ENCODE measurements at places on chromosomes 13 and 19.
A peak's percentile ranks its signal among the peaks of the same experiment; 100 is the strongest.

DNA sequence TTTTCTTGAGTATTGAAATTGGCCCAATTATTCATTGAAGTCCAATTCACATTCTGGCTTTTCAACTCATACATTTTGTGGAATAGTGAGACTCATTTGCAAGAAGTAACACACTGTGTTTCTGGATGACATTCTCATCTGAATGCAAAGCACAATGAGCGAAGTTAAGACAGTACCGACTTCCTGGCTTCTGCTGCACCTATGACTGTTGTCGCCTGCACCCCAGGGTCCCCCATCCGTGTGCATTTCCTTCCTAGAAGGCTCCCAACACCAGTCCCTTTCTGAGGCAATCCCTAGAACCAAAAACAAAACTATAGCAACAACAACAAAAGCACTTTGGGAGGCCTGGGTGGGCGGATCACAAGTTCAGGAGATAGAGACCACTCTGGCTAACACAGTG is 183.3 kb downstream of the SHISA2 start:
- no peak for DNase-seq

GRCh38 chr13:20161275-20161950 is 561 bp upstream of the GJA3 start:
- DNase-seq = peak; percentile 42

DNA sequence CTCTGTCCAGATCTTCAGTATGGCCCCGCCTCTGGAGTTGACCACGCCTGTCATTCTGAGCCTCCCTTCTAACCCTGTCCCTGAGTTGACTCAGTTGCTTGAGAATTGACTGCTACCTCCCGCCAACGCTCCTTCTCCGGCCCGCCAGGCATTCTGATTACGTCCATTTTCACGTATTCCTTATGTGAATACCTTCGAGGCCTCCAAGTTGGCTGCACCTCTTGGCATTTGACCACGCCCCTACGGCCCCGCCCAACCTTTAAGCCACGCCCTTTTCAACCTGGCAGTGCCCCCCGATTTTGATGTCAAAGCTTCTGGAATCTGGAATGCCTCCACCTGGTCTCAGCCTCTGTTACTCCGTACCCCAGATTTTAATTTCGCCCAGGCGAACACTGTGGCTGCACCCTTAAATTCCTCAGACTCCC is 1.7 kb upstream of the EML2 start:
- DNase-seq = peak; percentile 46

- no peak for DNase-seq
Observed at GRCh38 chr13:47553329-47553977, 447.6 kb downstream of the SUCLA2 start.

GRCh38 chr13:35856084-35856483 is 275.1 kb downstream of the DCLK1 start:
- no peak for DNase-seq

DNA sequence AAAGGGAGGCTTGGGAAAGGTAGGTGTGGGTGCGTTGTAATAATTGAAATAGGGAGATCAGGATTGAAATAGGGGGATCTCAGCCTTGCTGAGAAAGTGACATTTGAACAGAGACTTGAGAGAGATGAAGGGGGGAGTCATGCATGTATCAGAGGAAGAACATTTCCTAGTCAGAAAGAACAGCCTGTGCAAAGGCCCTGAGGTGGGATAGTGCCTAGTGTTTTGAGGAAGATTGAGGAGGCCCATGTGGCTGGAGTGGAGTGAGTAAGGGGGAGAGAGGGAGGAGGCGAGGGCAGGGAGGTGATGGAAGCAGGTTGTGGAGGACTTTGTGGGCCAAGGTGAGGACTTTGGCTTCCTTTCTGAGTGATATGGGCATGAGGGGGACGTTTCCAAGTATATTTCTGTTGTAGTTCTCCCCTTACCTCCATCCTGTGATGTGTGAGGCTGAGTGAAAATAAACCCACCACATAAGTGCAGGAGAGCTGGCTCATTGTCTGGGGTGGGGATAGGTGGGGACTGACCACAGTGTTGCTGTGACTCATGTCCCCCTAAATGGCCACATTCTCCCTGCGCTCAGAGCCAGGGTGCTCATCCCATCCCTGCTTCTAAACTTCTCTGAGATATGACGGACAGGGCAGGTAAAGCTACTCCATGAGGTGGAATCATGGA is 17.8 kb downstream of the ACTL9 start:
- no peak for DNase-seq

DNA sequence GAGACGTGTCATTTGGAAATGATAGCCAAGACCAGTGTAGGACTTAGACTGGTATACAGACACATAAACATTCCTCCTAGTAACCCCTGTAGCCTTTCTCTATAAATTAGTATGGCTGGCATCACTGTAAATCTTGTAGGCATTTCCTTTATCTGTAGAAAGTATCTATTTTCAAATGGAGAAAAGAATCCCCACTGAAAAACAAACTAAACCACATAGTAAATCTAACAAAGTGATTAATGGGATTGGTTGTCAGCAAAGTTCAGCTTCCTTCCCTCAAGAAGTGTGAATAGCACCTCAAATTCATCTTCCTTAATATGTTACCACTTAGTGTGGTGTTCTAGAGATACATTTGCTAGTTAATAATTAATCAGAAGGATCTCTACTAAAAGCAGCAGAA is 119.4 kb upstream of the NBEA start:
- DNase-seq = no peak

- DNase-seq = no peak
Observed at GRCh38 chr19:32828643-32829344, 40.8 kb downstream of the SLC7A9 start.

GRCh38 chr19:46898731-46899130 is 37.9 kb downstream of the ARHGAP35 start:
- no peak for DNase-seq

DNA sequence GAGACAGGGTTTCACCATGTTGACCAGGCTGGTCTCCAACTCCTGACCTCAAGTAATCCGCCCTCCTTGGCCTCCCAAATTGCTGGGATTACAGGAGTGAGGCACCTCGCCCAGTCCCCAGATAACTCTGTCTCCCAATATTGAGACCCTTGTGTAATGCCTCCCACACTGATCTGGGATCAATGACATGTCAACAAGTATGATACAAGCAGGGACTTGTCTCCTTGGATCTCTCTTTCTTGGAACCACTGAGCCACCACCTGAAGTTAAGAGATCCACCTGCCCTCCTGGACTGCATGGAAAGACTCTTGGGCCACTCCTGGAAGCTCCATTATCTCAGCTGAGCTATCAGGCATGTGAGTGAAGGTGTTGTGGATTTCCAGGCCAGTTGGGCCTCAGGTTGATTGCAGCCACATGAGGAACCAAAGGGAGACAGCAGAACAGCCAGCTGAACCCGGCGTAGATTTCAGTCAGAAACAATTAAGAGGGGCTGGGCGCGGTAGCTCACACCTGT is 15.1 kb downstream of the NFKBID start:
- DNase-seq = no peak

GRCh38 chr19:13796301-13797057 is 1.2 kb downstream of the ZSWIM4 start:
- no peak for DNase-seq

GRCh38 chr19:9786819-9787218 is 18.3 kb upstream of the ZNF846 start:
- no peak for DNase-seq

- no peak for DNase-seq
Observed at GRCh38 chr13:94329277-94329676, 150.2 kb downstream of the DCT start.

DNA sequence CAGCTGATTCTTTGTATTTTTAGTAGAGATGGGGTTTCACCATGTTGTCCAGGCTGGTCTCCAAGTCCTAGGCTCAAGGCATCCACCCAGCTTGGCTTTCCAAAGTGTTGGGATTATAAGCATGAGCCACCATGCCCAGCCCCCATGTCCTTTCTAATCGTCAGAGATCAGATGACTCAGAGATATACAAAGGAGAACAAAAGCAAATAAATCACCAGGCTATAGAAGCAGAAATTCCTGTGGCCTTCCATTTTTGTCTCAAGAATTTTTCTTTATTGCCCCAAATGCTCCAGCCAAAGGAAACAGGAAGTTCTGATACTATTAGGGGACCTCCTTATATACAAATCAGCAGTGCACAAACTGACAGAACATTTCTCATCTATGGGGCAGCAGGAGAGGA is 207.8 kb downstream of the RFC3 start:
- no peak for DNase-seq

DNA sequence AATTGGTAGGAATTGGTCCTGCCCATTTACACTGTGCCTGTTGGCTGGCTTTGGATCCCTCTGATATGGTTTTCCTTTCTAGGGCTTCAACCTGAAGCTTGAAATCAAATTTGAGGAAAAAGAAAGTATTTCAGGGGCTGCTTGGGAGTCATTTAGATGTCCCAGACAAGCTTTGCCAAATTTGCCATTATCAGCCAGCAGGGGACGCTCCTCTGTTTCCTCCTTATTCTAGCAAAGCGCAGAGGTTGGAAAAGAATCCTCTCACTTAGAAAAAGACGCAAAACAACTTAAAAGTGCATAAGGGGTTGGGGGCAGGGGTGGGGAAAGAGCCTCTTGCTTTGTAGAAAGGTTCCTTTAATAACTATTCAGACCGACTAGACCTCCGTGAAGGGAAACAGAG is 1211.1 kb upstream of the PCDH20 start:
- no peak for DNase-seq

GRCh38 chr19:41883463-41883820 is 458 bp downstream of the ARHGEF1 start:
- no peak for DNase-seq

DNA sequence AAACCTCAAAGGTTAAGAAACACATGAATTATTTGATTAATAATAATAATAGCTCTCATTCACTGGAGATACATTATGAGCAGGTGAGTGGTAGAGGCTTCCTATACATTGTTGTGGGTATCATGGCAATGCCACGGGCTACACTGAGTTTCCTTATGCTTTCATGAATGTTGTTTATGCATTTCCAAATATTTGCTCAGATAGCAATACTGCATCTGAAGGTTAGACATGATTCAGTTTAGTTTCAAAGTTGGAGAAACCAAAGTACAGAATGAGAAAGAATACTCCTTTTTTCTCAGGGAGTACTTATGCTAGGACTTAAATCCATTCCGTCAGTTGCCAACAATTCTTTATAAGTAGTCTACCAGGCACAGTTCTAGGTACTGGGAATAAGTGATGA is 108.5 kb downstream of the FRY start:
- no peak for DNase-seq

DNA sequence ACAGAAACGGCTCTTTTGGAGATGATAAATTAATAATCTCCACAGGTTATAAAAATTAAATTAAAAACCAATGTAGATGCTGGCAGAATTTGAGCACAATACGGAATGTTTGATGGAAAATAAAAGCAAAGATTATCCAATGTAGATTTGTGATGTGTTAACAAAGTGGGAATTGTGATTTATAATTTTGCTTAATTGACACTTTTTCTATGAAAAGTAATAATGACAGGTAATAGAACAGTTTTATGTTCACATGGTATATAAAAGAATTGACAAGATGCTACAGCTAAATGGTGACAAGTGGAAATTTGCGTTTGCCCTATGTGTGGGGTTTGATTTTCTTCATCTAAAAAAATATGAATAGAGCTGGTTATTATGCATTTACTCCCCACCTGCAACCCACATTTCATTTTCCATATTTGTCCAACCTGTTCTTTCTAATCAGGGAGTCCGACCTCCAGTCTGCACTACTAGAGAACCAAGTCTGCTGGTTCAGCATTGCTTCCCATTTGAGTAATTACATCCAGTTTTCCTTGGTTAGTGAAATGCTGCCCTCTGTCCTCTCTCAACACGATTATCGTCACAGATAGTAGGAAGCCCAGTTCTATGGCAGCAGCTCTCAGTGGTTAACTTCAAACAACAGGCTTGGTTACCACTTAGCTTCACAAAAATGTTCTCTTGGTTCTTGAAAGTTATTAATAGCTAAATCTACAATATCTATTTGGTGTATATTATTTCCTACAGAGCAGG is 61.4 kb upstream of the SLITRK1 start:
- DNase-seq = no peak

GRCh38 chr13:79398915-79399314 is 7.1 kb downstream of the RBM26 start:
- DNase-seq = no peak

- DNase-seq = peak; percentile 29
Observed at GRCh38 chr19:55173714-55174409, 6.2 kb downstream of the SYT5 start.

DNA sequence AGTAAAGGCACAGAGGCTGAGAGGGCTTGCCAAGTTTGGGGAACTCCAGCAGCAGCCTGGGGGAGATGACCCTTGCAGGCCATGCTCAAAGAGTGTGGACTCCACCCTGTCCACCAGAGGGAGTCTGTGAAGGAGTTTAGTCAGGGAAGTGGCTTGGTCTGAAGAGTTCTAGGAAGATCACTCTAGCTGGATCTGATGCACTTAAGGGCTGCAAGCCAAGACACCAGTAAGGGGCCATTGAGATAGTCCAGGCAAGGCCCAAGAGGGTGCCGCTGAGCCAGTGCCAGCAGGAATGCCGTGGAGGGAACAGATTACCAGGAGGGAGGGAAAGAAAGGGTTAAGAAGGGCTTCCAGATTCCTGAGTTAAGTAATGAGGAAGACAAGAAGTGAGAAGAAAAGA is 68.7 kb downstream of the ZAR1L start:
- DNase-seq = peak; percentile 29

DNA sequence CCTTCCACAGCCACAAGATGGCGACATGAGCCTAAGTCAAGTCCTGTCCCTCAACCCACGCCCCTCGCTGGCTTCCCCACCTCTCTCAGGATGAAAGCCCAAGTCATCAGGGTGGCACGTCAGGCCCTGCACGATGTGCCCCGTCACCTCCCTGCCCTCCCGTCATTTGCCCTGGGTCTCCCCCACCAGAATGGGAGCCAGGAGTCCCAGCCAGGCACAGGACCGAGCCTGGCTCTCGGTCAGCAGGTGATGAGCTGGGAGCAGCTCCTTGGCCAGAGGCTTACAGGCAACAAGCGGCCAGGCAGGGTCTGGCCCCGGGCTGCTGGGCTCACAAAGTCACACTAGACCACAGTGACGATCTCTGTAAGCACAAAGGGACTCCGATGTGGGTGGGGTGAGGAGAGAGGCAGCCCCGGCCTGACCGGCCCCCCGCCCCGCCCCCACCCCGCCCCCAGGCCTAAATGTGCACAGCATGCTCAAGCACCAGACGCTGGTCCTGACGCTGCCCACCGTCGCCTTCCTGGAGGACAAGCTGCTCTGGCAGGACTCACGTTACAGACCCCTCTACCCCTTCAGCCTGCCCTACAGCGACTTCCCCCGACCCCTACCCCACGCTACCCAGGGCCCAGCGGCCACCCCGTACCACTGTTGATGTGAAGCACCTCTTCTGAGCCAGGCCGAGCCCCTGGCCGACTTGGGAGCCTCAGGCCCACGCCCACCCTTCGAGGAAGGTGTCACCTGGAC is 7.3 kb downstream of the MRPL4 start:
- DNase-seq = peak; percentile 93

- no peak for DNase-seq
Observed at GRCh38 chr19:36672368-36672767, 5.7 kb upstream of the ZNF461 start.

- DNase-seq = no peak
Observed at GRCh38 chr13:35496761-35497386, 20.4 kb upstream of the MAB21L1 start.

Data from activated naive CD4-positive, alpha-beta T cell treated with anti-CD3 and anti-CD28 coated beads, Interleukin-2, amount 50 U/mL, for 16 hours (primary cell).